Stromal cell of bone marrow (primary cell): ENCODE measurements at places on chromosomes 13 and 19.

DNA sequence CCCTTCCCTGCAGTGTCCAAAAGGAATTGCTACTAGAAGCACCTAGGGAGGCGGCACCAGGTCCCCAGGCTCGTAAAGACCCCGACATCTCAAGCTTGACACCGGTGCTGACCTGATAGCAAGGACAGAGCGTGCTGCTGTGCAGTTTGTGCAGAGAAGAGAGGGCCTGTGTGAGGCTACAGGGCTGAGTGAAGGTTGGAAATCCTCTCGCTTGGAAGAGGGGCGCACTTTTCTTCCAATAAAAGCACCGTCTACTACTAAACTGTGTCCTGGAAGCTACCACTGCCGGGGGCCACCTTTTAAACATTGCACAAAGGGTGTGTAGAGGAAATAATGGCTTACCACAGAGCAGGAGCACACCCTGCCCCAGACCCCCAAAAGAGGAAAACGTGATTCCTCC, 11.0 kb downstream of the TMEM272 start:
- DNase-seq = no peak

DNA sequence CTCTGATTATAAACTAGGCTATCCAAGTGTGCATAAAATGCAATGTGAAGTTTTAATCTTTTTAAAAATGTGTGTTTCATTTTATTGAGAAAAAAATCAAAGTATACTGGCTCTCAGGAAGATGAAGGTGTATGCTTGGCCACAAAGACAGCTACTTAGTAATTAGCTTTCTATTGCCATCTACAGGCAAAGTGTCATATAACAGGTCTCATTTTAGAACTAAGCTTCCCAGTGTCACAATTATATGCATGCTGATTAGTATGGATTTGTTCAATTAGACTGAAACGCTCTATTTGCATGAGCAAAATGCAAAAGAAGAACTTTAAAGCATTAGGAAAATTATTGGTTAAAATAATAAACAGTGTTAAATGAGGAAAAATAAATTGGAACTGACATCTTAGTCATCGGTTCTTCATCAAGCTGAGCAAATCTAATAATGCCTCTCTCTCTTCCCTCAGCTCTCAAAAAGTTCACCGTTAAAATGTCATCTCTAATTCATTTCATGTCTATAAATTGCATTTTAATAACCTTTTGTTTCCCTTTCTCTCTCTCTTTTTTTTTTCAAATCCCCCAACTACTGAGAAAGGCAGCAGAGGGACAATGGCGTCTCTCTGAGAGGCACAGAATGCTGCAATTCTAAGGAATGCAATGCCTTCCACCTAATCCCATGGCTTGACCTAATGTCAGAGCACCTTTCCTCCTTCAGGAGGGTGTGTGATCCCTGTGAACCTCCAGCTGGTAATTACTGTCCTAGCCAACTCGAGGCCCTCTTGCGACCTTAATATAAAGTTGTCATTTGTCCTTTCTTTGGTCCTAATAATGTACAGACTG, 313.1 kb upstream of the MAB21L1 start:
- DNase-seq = no peak

GRCh38 chr13:109403012-109403421, 383.4 kb downstream of the IRS2 start:
- no peak for DNase-seq

DNA sequence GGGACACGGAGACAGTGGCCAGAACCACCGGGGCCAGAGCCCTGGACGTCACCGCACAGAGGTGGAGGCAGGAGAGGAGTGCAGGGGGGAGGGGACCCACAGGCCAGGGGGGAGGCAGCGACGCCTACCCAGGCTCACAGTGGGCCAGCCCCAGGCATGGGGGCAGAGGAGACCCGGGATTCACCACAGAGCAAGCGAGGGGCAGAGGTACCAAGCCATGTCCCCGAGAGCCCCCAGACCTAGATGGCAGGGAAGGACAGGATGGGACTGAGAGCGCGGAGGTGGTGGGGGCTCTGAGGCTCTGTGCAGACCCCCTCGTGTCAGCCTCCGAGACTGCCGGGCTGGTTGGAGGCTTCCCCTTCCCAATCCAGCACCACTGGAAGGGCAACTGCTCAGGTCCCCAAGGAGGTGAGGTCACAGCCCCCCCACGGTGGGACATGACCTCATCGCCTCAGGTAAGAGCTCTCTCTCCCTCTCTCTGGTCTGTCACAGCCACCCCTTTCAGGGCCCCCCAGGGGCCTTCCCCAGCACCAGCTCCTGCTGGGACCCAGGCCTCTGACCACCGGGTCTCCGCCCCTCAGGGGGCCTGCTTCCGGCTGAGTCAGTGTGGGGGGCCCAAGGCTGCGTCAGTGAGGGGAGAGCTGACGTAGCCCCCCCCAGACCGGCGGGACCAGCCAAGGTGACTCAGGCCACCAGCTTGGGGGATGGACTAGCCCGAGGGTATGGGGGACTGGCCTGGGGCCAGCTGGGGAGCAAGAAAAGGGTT, 2.2 kb upstream of the IL11 start:
- no peak for DNase-seq

- no peak for DNase-seq
Observed at GRCh38 chr13:109844396-109844795, 58.0 kb upstream of the IRS2 start.

- no peak for DNase-seq
Observed at GRCh38 chr13:90455823-90456222, 891.7 kb upstream of the MIR17HG start.

GRCh38 chr13:43180036-43180660, 156.8 kb downstream of the DNAJC15 start:
- DNase-seq = no peak

- DNase-seq = no peak
Observed at GRCh38 chr19:50362030-50362412, 3.4 kb downstream of the NAPSA start.

- DNase-seq = no peak
Observed at GRCh38 chr13:33182729-33183128, 102.8 kb downstream of the STARD13 start.

DNA sequence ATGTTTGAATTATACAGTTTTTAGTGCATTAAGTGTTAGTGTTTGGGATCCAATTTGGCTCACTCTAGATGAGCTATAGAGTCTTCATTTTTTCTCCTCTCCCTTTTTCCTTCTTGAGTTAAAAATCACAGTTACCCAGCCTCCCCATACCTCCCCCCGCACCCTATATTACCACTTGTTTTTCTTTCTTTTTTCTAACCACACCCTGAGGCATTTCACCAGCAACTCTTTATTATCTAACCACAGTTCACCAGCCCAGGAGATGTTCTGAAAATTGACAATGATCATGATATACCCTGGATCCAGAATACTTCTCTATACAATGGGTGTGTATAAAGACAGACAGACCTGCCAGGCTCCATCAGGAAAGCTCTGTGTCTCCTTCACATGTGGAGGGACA, 86.5 kb upstream of the UBL3 start:
- DNase-seq = no peak

DNA sequence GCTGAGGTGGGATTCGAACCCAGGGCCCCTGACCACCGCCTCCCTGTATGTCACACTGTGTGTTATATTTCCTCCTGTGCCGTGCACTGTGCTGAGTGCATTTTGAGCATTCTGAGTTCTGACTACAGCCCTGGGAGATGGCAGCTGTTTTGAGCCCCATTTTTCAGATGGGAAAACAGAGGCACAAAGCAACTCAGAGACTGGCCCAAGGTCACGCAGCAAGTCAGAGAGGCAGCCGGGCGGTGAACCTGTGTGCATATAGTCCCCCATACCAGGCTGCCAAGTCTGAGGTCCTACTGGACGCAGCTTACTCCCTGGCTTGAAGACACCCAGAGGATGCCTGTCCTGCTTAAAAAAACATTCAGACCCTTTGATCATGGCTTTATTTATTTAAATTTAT, 17.7 kb downstream of the MYH14 start:
- DNase-seq = no peak

GRCh38 chr19:35775298-35776101, at the start of gene ARHGAP33:
Gene ARHGAP33, plus strand, starts transcription at chr19:35775564. Its CDS starts 95 bp downstream, at chr19:35775659.
- peak; percentile 93 for DNase-seq

DNA sequence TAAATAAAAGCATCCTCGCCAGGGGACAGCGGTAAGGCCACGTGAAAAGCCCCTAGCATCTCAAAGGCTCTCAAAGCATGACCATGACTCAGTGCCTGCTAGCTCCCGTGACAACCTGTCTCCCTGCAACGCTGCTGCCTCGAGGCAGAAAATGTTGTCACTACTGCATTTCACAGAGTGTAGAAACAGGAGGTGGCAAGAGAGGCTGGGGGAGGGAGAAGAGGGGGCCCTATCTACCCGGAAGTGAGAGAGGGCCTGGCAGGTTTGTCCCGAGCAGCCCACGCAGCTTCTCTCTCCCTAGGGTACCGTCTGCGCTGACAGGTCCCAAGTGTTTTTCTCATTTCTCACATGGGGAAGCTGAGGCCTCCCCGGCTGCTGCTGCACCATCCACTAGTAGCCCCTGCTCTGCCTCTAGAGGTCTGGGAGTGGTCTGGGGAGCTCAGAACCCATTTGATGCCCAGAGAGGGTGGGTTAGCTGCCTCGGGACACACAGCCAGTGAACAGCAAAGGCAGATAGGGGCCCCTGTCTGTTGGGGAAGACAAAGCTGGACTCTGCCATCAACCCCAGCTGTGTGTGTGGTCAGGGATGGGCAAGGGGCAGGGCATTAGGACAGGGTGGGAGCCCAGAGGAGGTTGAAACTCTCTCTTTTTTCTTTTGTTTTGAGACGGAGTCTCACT, 3.7 kb downstream of the TINCR start:
- DNase-seq = no peak

GRCh38 chr19:14566712-14567077, 5.2 kb downstream of the NDUFB7 start:
- no peak for DNase-seq

- DNase-seq = peak; percentile 69
Observed at GRCh38 chr19:48469289-48469881, at the start of gene CYTH2. Gene CYTH2, plus strand, starts transcription at chr19:48469369. Its CDS starts 139 bp downstream, at chr19:48469508.

GRCh38 chr19:7678971-7679751, 1.5 kb upstream of the TRAPPC5 start:
- DNase-seq = no peak

DNA sequence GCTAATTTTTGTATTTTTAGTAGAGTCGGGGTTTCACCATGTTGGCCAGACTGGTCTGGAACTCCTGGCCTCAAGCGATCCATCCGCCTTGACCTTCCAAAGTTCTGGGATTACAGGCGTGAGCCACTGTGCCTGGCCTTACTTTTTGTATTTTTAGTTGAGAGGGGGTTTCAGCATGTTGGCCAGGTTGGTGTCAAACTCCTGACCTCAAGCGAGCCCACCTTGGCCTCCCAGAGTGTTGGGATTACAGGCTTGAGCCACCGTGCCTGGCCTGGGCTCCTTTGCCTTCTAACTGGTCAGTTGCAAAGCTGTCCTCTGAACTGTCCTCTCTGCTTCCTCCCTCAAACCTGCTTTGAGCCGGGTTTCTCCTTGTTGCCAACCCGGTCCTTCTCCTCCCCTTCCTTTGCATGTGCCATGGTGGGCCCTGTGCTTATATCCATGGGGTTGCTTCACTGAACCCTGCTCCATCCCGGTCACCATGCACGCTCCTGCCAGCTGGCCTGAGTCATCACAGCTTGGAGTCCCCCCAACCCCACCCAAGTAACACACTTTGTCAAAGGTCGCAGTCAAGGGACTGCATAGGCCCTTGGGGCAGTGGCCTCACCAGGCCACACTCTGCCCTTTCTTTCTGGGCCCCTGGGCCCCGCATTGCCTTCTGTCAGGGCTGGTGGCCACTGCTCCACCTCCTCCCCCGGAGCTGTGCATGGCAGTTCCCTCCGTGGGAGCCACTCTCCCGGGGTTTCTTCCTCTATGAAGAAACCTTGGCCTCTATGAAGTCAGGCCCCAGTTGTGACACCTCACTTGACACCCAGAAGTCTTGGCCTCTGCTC, 21.2 kb downstream of the WTIP start:
- DNase-seq = no peak

- DNase-seq = no peak
Observed at GRCh38 chr19:2867025-2867991, at the start of gene ZNF556. Gene ZNF556, plus strand, starts transcription at chr19:2867335. Its CDS starts 87 bp downstream, at chr19:2867422.

GRCh38 chr19:30206187-30206586, 166.0 kb upstream of the ZNF536 start:
- DNase-seq = no peak

DNA sequence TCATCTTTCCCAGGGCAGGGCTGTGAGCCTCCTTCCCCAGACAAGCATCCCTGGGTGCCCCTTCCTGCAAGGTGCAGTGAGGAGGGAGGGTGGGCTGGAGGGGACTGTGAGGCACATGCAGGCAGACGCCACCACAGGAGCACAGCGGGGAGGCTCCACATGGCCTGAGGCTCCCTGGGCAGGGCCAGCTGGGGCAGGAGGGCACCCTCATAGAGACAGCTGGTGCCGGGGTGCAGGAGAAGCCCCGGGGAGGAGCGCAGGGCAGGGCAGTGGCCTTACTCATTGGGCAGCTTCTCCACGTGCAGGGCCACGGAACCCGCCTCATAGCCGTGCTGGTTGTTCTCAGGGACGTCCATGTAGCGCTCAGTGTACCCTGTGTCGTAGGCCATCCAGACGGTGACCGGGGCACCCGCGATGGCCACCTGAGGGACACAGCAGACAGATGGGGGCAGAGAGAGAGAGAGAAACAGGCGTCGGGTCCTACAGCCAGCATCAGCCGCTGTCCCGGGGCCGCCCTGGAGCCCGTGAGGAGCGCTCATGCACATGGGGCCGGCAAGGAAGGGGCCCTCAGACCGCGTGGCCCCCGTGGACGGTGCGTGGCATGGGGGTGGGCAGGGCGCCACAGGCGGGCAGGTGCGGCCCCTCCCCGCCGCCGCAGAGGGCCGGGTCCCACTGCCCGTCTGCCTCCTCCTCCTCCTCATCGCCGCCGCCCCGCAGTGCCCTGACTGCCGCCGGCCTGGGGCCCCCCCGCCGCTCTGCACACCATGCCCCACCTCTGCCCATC, 12.5 kb upstream of the MYDGF start:
- DNase-seq = no peak

DNA sequence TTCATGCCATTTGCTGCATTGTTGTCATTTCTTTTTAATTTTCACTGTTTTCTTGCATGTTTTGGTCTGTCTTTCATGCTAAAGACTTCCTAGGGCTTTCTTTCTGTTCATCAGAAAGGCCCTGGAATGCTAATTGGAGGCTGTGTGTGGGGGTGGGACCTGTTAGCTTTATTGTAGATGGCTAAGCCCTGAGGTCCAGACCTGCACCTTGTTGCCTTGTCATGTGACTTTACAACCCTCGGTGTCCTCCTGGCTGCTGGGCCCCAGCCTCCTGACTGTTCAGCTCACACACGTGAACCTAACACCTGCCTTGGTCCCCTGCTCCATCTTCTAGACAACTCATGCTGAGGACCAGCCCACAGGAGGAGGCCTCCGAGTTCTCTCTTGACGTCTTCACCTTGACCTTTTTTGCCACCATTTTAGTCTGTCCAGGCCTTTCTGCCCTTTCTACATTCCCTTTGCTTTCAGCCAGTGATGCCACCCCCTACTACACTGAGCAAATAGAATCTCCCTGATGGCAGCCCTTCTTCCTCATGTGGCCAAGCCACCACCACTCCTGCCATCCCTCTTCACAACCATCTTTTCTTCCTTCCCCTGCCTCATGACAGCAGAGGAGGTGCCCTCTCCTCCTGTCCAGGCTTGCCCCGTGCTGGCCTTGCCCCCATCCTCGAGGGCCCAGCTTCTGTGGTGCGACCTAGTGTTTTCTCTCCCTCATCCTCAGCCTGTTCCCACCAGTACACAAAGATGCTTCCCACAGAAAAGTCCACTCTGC, 41.4 kb upstream of the GPI start:
- DNase-seq = no peak

GRCh38 chr19:34669305-34669704, 7.7 kb downstream of the SCGB2B2 start:
- DNase-seq = no peak

- peak; percentile 14 for DNase-seq
Observed at GRCh38 chr13:91313103-91313502, 34.4 kb upstream of the MIR17HG start.

- no peak for DNase-seq
Observed at GRCh38 chr19:33310606-33311325, 8.4 kb upstream of the CEBPA start.
